ENCODE measurements at places on chromosomes 1 and 21. TPM values are rescaled to one million over a fixed set of nuclear protein-coding genes. Genes with fewer than 3 reads are reported as not detected.

Gene SMCP
- total RNA-seq, result 0.35 TPM

Gene CFAP141
- not detected for total RNA-seq

Gene SEMA6C
- total RNA-seq, result 1.4 TPM

Gene CELF3
- total RNA-seq, result not detected

Gene FAM72C
- 0.23 TPM for total RNA-seq
